Activated CD4-positive, alpha-beta T cell treated with anti-CD3 and anti-CD28 coated beads for 4 hours (primary cell): ENCODE measurements at places on chromosomes 11 and 22.

DNA sequence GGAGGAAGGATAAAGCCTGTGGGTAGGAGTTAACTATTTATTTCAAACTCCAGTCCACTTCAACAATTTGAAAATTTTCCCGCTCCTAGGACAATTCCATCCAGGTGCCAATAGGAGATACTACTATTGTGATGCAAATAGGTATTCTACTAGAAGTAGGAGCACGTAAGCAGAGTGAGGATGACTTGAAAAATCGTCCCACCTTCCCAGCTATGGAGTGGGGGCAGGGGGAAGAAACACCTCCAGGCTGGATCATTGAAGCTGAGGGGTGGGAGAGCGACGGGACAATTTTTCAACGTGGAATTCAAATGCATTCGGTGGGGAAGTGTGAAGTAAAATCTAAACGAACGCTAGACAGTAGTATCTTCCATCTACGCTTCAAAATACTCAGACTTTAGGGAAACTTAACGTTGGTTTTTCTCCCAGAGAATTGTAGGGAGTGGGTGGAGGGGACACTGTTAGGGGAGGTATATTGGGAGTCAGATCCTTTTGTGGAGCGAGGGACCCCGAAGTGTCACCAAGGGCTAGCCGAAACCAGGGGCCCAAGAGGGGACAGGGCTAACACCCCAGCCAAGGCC, 523 bp upstream of the ARHGAP42 start:
- DNase-seq, result no peak

- DNase-seq, result no peak
Observed at GRCh38 chr11:9697766-9698165, 33.9 kb downstream of the SWAP70 start.

- no peak for DNase-seq
Observed at GRCh38 chr11:9606809-9607510, 33.5 kb downstream of the WEE1 start.

- no peak for DNase-seq
Observed at GRCh38 chr11:117998664-117999353, 12.6 kb downstream of the IL10RA start.

- DNase-seq, result no peak
Observed at GRCh38 chr11:34036456-34036855, 15.1 kb upstream of the CAPRIN1 start.

DNA sequence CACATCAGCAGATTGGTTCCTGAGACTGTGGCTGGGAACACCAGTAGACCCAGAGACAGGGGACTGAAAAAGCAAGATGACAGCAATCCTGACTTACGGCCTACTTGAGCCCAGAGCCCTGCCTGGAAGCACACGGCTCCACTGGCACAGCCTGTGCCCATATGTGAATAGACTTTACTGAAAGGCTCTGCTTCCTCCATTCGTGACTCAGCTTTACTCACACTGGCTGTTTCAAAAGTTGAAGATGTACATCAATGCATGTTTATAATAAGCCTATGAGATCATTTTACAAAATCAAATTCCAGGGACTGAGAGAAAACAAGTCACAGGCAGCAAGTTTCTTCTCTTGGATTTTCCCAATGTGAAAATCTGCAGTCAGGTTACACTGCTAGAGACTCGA, 134.6 kb upstream of the TEAD1 start:
- DNase-seq, result no peak

- no peak for DNase-seq
Observed at GRCh38 chr11:3939211-3939610, 83.7 kb downstream of the STIM1 start.
